HuH-7.5 (cell line): ENCODE measurements at places on chromosomes 2 and 18.

GRCh38 chr2:118309946-118310680 is 221.8 kb downstream of the INSIG2 start:
- no peak for DNase-seq

GRCh38 chr2:29650631-29651097 is 270.7 kb downstream of the ALK start:
- no peak for DNase-seq

- DNase-seq: no peak
Measured at GRCh38 chr2:172607379-172607928, 51.6 kb downstream of the PDK1 start.

GRCh38 chr2:217897816-217898806 is 104.7 kb downstream of the TNS1 start:
- DNase-seq: no peak

DNA sequence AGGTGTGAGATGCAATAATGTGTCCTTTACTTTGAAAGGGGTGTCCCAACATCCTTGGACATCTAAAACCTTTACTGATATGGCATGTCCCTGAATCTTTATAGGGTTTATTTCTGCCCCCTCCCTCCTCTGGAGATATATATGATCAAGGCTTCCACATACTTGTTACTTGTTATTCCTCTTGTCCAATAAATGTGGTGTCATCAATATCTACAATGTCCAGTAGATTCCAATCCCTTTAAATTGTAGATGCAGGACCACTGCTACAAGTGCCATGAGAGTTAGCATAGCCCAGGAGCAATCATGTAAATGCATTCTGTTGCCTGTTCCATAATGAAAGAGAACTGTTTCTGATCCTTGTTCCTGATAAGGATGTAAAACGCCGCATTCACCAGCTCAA is 479.7 kb upstream of the MEIS1 start:
- DNase-seq: no peak

DNA sequence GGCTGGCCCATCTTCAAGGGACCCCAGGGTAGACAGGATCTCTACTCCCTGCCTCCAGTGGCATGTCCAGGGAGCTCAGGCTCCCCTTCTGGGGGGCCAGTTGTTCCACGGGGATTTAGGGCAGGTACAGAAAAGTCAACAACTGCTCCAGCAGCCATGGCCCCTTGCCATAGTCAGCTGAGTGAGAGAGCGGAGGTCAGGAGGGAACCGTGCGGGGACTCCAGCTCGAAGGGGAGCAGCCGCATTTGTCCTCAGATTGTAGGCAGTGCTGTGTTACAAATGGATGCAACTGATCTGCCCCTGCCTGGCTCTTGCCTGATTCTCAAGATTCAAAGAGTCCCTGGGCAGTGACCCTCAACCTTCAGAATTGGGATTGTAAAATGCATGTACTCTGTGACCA is 49.9 kb downstream of the ITGB1BP1 start:
- no peak for DNase-seq

GRCh38 chr2:139360654-139361053 is 580.5 kb upstream of the NXPH2 start:
- no peak for DNase-seq

DNA sequence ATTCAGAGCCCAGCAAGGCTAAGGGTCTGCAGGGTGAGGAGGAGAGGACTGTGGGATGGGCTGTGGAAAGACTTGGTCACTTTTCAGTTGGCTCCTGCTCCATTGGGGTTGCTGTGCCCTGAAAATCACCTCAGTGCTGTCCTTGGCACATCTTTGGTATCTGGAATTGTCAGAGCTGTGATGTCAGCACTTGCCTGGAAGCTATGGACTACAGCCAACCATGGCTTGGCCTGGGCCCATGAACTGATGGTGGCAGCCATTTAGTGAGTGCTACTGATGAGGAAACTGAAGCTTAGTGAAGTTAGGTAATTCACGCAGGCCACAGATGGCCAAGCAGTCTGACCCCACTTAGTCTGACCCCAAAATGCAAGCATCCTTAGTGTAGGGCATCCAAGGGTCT is 121.8 kb upstream of the SERPINE2 start:
- no peak for DNase-seq

GRCh38 chr2:147231607-147232006 is 613.2 kb upstream of the ACVR2A start:
- DNase-seq: no peak

DNA sequence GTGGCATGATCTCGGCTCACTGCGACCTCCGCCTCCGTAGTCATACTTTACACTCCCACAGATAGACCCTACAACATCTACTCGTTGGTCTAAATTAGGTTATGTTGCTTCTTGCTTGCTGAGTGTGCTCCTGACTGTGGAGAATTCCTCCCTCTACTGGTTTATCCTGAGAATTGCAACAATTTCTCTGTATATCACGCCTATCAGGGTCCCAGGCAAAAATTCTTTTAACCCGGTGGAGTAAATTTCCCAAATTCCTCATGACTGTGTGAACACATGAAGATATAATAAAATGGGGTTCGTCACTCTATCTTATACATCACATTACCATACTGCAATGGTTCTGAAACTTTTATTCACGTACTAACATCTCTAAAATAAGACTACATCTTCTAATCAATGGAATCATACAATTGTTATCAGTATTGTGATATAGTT is 156.7 kb downstream of the EVA1A start:
- DNase-seq: peak; percentile 7

DNA sequence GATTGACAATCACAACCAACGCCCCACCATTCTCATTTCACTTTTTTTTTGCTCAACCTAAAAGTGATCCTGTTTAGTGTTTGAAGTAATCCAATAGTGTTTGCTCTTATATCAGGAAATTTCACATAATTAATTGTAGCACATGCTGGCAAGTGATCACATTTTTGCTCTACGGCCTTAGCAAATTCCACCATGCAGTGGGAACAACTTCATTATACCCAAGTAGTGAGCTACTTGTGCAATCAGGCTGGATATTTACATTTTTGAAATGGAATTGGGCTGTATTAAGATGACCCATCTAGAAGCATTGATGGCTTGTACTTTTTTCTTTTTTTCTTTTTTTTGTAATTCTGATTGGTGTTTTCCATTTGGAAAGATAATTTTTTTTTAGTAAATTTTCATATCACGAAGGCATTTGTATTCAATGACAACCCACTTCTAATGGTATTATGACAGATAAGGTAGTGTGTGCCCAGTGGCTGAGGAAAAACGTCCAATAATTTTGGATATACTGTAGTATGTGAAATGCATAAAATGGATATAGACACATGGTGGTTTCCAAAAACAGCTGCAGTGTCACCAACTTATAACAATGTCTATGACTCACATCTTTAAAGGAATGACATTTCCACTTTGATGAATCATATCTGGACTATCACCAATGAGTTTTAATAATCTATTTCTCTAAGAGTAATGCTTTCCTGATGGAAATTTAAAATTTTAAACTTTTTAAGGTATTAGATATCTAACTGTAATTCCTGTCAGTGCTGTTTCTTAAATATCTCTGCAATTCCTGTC is 130.6 kb downstream of the COL6A3 start:
- DNase-seq: no peak

DNA sequence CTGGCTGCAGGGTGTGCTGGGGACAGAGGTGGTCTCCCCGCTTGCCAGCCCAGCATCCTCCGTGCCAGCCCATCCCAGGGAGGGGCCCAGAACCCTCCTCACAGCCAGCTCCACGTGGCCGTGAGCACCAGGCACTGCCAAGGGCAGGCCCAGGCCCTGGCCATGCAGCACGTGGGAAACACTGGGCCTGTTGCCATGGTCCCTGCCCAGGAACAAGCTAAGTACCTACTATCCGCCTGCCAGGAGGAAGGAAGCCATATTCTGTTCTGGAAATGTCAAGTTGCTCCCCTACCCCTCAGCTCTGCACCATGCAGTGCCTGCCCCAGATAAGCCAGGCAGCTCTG is 250.6 kb downstream of the CYP26B1 start:
- DNase-seq: no peak

- no peak for DNase-seq
Measured at GRCh38 chr2:31266804-31267203, 32.9 kb downstream of the EHD3 start.

DNA sequence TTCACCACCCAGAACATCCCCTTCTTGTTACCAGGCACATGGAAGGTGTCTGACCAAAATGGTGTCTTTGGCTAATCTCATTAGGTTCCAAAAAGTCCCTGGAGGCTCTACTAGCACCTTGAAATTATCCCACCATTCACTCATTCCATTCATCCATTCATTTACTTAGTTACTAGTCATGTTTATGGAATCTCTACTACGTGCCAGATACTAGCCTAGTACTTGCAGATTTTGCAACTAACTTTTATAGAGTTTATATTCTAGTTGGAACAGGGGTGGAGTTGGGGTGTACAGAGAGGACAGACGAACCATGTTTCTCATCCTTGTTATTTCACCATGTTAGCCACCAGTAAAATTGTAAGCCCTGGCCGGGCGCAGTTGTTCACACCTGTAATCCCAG is 4.0 kb upstream of the NOP58 start:
- DNase-seq: no peak

- no peak for DNase-seq
Measured at GRCh38 chr2:206982360-206982955, 43.1 kb downstream of the CPO start.

- DNase-seq: no peak
Measured at GRCh38 chr2:24247592-24247991, 72.7 kb downstream of the FAM228A start.

GRCh38 chr2:219261024-219261855 is 7.5 kb upstream of the TUBA4A start:
- no peak for DNase-seq

- DNase-seq: no peak
Measured at GRCh38 chr2:240732911-240733622, 41.4 kb downstream of the AQP12A start.

GRCh38 chr2:217642944-217643343 is 359.9 kb downstream of the TNS1 start:
- no peak for DNase-seq

DNA sequence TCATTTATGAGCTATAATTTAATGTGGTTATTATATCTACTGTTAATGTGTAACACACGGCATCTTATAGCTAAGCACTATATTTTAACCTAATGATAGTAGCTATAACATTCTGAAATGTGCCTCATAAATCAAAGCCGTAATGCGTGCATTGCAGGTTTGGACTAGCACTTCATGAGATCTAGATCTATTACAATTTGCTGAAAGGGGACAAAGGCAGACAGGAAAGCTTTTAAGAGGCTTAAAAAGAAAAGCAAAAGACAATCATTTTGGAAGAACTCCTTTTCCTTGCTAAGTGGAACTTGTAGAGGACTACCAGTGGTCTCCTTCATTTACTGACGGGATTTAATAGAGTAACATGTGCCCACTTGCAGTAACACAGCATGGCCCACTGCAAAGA is 213.1 kb downstream of the NBAS start:
- no peak for DNase-seq

DNA sequence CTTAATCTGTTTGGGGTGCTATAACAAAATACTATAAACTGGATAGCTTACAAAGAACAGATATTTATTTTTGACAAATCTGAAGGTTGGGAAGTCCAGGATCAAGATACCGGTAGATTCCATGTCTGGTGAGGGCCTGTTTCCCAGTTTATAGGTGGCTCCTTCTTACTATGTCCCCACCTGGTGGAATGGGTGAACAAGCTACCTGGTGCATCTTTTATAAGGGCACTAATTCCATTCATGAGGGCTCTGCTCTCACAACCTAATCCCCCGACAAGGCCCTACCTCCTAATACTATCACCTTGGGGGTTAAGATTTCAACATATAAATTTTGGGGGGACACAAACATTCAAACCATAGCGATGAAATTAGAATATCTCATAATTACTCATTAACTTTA is 15.6 kb upstream of the NEMP2 start:
- no peak for DNase-seq

DNA sequence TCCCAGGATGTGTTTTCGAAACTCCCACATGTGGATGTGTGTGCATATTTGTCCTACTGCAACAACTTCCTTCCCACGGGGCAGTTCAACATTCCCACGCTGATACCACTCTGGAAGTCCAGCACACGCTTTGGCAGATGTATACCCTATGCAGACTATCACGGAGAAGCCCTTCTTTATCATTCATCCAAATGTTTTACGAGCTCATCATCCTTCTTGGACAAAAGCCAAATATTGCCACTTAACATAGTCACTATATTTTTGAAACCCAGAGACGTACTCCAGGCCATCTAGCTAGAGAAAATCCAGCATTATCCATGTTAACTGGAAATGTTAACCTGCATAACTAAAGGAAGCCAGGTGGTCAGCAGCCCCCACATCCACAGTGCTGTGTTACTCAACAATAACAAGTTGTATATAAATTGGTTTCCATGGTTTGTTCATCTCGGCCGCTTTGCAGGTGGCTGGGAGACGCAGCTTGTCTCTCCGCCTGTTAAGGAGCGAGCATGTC is 131.5 kb downstream of the ZNF532 start:
- no peak for DNase-seq

- no peak for DNase-seq
Measured at GRCh38 chr18:77069931-77070330, 62.7 kb downstream of the MBP start.

DNA sequence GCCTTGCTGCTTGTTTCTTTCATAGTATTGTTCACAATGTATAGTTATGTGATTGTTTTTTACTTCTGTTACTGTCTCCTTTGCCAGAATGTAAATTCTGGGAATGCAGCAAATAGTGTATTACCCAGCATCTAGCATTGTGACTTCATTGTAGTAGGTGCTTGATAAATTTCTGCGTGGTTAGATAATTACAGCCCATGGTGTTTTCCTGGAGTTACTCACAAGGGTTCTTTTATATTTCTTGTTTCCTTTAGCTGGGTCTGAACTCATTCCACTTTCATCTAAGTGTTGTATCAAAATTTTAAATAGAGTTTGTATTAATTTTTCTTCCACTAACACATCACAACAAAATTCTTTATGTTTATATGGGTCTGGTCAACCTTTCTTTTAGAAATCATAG is 132.6 kb downstream of the MAP4K4 start:
- no peak for DNase-seq

GRCh38 chr2:5698134-5698533 is 6.0 kb downstream of the SOX11 start:
- DNase-seq: no peak

DNA sequence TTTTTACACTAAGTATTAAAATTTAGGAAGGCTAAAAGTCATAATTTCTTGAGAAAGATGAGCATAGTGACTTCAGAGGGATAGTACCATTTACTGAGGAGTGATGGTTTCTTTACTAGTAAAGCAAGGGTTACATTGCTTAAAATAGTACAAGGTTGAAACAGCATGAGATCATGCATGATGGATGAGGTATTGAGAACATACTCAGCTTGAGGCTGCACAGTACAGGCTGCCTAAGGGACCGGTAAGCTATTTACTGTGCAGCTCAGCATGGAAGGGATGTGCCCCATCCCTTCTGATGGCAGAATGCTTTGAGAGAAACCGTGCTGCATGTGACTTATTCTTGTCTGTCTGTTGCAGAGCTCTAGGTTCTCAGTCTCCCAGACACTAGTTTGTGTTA is 122.1 kb downstream of the EML6 start:
- no peak for DNase-seq

- DNase-seq: no peak
Measured at GRCh38 chr2:8671802-8672201, 10.1 kb upstream of the ID2 start.

- DNase-seq: no peak
Measured at GRCh38 chr18:6589923-6590322, 139.6 kb upstream of the ARHGAP28 start.
